ENCODE measurements at places on chromosomes 2 and 18.

GRCh38 chr2:64551851-64552250 lies 27.7 kb downstream of the AFTPH start:
- no peak for DNase-seq

DNA sequence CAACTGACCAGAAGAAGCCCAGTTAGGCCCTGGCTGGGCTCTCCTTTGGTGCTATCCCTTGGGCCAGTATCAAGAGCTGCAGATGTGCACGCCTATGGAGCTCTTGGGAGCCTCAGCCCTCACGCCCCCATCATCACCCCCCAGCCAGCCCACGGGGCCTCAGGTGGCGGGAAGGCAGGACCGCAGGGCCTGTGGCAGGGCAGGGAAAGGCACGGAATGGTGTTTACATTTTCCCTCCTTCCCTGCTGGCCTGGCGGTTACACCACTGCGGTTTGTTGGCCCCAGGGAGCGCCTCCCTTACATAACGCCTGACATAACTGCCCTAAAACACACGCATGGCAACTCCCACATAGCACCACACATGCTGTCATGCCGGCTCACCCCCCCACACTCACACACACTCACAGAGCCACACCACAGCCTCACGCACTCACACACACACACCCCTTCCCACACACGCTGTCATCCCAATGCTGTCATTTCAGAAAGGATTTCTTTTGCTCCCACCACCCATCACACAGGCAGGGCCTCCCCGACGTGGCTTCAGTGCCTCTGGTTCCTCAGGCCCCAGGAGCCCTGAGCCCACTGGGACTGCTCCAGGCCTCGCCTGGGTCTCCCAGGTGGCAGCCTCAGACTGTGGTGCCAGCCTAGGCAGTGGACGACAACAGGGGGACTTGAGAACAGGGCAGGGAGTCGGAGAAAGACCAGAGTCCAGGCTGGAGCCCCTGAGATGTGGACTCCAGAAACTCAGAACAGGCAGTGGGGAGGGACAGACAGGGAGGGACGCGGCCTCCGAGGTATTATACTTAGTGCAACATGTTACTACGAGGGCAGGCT lies 15.7 kb downstream of the ZFP36L2 start:
- DNase-seq = peak; percentile 54

GRCh38 chr18:40673150-40673549 lies 1281.9 kb upstream of the PIK3C3 start:
- DNase-seq = no peak

DNA sequence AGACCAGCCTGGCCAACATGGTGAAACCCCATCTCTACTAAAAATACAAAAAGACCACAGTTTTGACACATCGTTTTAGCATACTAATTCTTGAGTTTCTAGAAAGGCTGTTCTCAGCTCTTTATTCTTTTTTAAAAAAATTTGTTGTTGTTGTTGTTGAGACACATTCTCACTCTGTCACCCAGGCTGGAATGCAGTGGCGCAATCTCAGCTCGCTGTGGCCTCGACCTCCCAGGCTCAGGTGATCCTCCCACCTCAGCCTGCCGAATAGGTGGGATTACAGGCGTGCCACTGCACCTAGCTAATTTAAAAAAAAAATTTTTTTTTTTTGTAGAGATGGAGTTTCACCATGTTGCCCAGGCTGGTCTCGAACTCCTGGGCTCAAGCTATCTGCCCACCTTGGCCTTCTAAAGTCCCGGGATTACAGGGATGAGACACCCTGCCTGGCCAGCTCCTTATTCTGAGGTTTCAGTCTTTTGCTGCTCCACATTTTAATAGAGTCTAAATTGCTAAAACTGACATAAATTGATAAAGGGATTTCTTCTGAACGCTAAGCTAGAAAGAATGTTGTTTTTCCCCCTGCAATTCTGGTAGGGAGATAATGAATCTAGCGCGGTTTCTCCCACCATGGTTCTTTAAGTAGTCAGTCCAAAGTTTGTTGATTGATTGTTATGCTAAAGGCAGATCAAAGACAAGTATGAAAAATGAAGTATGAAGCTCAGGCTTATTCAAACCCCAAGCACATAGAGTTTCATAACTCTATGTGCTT lies 32.6 kb upstream of the CABLES1 start:
- no peak for DNase-seq

DNA sequence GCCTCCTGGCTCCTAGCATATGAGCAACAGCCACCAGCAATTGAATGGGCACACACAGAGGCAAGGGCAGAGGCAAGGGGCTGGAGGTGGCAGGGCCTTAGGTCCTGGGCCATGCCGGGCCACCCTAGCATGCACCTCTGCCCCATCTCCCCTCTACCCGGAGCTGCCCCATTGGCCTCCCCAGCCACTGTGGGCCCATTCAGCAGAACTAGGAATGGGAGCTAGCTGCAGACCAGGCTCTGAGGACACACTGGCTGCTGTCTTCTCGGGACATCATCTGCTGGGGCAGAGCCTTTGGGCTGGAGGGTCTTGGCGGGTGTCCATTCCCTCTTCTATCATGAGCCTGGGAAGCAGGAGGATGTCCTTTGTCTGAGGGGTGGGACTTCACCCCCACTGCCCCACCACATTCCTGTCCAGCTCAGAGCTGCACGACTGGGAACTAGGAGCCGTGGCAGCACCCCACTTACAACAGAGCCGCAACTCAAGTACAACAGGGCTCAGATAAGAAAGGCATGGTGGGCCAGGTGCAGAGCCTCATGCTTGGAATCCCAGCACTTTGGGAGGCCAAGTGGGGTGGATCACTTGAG lies 800 bp downstream of the VIL1 start:
- DNase-seq = no peak

DNA sequence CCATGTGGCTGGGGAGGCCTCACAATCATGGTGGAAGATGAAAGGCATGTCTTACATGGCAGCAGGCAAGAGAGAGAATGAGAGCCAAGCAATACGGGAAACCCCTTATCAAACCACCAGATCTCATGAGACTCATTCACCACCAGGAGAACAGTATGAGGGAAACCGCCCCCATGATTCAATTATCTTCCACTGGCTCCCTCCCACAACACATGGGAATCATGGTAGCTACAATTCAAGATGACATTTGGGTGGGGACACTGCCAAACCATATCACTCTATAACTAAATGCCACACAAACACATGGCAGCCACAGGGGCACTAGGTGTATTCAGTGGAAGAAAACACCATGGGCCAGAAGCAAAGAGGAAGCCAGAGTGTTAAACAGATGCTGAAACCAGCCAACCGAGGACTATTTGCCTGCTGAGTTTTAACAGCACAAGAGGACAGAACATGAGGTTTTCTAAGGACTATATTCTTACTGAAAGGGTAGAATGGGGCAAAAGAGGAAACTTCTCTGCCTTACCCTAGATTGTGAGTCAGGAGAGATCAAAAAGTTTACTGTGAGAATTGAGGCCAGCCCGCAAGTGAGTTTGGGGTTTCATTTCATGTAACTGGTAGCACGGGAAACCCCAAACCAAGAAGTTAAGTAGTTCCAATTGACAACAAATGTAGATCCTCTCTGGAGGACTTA lies 49.2 kb downstream of the SIGLEC15 start:
- DNase-seq = peak; percentile 71

- no peak for DNase-seq
Measured at GRCh38 chr2:172244419-172245130, 141.9 kb upstream of the DLX2 start.

DNA sequence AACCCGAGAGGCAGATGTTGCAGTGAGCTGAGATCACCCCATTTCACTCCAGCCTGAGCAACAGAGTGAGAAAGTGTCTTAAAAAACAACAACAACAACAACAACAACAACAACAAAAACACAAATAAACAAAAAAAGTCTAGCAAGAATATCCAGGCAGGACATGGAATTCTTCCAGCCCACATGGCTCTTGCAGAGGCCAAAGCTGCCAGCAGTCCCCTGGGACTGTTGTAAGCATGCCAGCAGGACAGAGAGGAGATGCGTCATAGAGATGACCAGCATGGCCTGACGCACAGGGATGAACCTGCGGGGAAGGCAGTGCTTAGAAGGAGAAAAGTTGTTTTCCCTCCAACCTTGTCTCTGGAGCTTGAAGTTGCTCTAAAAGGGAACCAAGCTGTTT lies 182.3 kb upstream of the PGAP1 start:
- no peak for DNase-seq

- DNase-seq = no peak
Measured at GRCh38 chr2:230751062-230751461, 38.4 kb downstream of the CAB39 start.

DNA sequence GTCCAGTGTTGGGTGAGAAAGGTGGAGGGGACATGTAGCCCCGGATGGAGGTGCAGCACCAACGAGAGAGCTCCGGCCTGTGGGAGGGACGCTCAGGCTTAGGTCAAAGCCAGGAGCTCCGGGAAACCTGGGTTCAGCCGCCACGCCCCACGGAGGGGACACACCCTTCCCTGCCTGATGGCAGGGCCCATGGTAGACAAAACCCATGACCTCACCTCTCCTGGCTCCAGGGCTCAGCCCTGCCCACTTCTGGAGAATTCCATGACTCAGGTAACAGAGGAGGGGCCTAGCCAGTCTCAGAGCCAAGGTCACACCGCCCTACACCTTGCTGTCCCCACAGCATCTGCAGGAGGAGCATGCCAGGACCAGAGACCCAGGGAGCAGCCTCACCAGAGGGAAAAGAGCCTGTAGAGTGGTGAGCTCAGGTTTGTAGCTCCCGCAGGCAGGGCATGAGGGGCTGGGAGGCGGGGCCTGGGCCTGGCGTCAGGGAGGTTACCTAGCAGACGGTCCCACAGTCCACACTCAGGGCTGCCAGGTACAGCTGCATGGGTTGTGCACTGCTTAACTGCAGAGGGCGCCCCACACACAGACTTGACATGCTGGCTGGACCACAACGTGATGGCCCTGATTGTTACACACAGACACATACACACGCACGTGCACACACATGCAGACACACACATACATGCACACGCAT lies 70.8 kb upstream of the SMAD7 start:
- DNase-seq = peak; percentile 81

GRCh38 chr18:54932472-54932871 lies 26.8 kb downstream of the CCDC68 start:
- no peak for DNase-seq

DNA sequence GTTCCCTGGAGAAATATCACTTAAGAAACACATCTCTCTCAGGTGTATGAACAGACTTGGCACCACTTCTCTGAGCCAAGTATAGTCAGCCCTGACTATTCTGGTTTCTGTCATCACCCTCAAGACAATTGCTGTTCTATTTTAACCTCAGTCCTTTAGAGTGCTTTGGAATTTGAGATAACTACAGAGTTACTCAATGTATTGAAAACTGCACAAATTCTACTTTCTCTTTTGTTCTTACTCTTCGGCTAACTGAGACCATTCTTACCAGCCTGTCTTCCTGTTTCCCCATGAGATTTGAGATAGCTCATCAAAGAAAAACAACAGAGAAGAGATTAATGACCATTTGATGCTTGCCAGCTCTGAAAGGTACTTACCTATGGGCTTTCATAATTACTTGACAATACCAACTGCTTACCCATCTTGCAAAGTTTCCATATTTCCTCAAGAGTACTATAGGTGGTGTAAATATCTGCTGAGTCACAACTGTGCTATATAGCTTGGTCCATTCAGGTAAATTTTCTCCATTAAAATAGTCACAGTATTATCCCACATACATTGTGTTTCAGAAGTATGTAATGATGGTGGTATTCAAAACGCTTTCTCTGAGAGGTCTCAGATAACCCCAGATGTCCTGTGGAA lies 467.5 kb upstream of the CHST9 start:
- no peak for DNase-seq

DNA sequence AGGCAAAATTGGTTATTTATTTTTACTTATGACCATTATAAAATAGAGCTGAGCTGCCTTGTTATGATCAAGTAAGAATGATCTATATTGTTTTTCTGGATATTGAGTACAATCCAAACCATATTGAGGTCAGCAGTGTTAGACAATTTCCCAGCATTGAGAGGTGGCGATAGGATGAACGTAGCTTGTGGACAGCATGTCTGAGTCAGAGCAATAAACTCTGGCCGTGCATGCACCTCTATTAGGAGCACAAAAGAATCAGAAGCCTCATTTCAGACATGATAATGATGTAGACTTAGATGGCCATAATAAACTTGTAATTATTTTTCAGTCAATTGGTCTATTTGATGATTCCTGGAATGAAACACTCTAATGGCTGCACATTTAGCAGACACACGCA lies 491.6 kb downstream of the RIT2 start:
- no peak for DNase-seq

DNA sequence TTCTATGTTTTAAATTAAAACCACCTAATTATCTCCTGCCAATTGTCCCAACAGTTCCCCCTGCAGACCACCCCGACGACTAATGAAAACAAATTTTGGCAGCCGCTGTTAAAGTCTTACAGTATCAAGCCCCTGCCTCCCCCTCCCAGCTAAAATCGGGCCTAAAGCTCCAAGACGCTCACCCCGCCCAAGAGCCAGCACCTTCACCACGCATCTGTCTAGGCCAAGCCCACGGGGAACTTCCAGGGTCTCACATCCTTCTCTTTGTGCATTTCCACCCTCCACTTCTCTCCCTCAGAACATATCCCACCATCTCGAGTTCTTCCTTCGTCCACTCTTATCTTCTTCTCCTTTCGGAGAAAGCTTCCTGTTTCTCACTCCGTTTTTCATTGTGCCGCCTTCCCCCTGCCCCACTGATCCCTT lies 445 bp downstream of the PRPF40A start:
- no peak for DNase-seq

- no peak for DNase-seq
Measured at GRCh38 chr18:23608211-23608610, 21.9 kb upstream of the NPC1 start.

- DNase-seq = no peak
Measured at GRCh38 chr2:203469546-203469945, 65.6 kb downstream of the RAPH1 start.

GRCh38 chr2:10431797-10432196 lies 16.3 kb downstream of the ODC1 start:
- no peak for DNase-seq

- DNase-seq = no peak
Measured at GRCh38 chr18:12281861-12282260, 26.2 kb upstream of the TUBB6 start.

DNA sequence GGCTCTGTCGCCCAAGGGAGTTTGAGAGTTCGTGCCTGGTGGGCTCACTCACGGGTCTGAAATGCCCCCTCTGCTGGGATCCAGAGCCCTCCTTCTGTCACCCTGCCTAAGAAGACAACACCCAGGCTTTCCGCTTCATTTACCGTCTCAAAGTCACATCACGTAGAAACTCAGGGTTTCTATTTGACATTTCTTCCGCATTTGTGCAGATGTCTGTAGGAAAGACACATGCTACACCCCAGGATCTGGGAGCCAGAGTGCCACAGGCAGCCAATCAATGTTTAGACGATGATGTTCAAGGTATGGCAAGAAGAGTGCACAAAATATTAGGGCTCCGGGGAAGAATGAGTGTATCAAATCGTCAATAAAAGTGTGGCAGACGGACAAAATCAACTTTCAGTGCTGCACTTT lies 24.4 kb upstream of the ACKR3 start:
- DNase-seq = no peak

DNA sequence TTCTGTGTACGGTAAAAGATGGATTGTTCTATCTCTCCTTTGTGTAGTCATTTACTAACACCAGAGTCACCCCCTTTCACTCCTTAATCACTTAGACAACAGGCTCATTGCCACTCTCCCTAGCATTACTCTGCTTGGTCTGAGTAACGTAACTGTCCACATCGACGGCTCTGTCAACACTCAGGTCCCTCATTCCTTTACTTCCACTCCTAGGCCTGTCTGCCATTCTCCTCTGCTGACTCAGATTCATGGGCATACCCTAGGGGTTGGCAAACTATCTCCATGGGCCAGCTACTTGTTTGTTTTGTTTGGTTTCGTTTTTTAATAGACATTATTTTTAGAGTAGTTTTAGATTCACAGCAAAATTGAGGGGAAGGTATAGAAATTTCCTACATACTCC lies 243.9 kb downstream of the NR4A2 start:
- DNase-seq = no peak

All from activated T-cell treated with anti-CD3 and anti-CD28 coated beads, Interleukin-2, amount 50 U/mL, for 48 hours (primary cell).